ENCODE measurements at places on chromosomes 2 and 18. TPM values are rescaled to one million over a fixed set of nuclear protein-coding genes. Genes with fewer than 3 reads are reported as not detected.

Gene PLGLB1
- 2.6 TPM for polyA plus RNA-seq

Gene TM4SF20
- 0.12 TPM for polyA plus RNA-seq

Gene PHLPP1
- polyA plus RNA-seq = 4.0 TPM

Gene GPR17
- polyA plus RNA-seq = 1.8 TPM

Gene EMILIN1
- polyA plus RNA-seq = 33.6 TPM

Gene KCNG2
- polyA plus RNA-seq = 0.45 TPM

Gene NIFK
- 21.9 TPM for polyA plus RNA-seq

Gene MAL
- 1.8 TPM for polyA plus RNA-seq

Gene COL4A3
- polyA plus RNA-seq = 0.78 TPM

Gene FAM110C
- polyA plus RNA-seq = 1.7 TPM

Gene RGPD5
- 4.1 TPM for polyA plus RNA-seq

Gene SIX3
- polyA plus RNA-seq = not detected

Gene DUSP19
- 0.77 TPM for polyA plus RNA-seq

Gene PKDCC
- 46.7 TPM for polyA plus RNA-seq

Gene THSD7B
- polyA plus RNA-seq = 0.34 TPM

Gene OBSL1
- polyA plus RNA-seq = 64.3 TPM

Gene METTL8
- 3.8 TPM for polyA plus RNA-seq

Gene BCL2
- 10.1 TPM for polyA plus RNA-seq

Gene GPR45
- not detected for polyA plus RNA-seq

Gene DSC1
- polyA plus RNA-seq = not detected

Gene CXCR1
- polyA plus RNA-seq = 6.6 TPM

Gene AMER3
- 0.11 TPM for polyA plus RNA-seq

Gene ANTXR1
- 41.6 TPM for polyA plus RNA-seq

Gene VSNL1
- 0.30 TPM for polyA plus RNA-seq

Gene UGT1A3
- polyA plus RNA-seq = not detected

Gene CHRNG
- polyA plus RNA-seq = not detected

Gene ACMSD
- polyA plus RNA-seq = not detected

Gene IRS1
- polyA plus RNA-seq = 6.6 TPM

Gene SEMA4F
- 3.5 TPM for polyA plus RNA-seq

Gene IMPACT
- 29.0 TPM for polyA plus RNA-seq

Gene NYAP2
- 0.02 TPM for polyA plus RNA-seq

Gene STARD6
- not detected for polyA plus RNA-seq

Gene PDE6D
- polyA plus RNA-seq = 11.4 TPM

Gene NABP1
- polyA plus RNA-seq = 29.0 TPM

Gene REG3A
- polyA plus RNA-seq = 0.36 TPM

Gene INHBB
- 5.4 TPM for polyA plus RNA-seq

Gene TUBA3E
- polyA plus RNA-seq = not detected

Gene B3GNT7
- 4.5 TPM for polyA plus RNA-seq

Gene HJURP
- 0.07 TPM for polyA plus RNA-seq

Gene MPHOSPH10
- polyA plus RNA-seq = 19.9 TPM

Gene SPP2
- polyA plus RNA-seq = not detected

Gene CLEC4F
- polyA plus RNA-seq = not detected

Gene IL36G
- polyA plus RNA-seq = not detected

Gene ONECUT2
- polyA plus RNA-seq = under 0.01 TPM

Gene ACTR1B
- polyA plus RNA-seq = 55.3 TPM

Gene IL37
- polyA plus RNA-seq = not detected

Gene FAM210A
- 3.2 TPM for polyA plus RNA-seq

Gene ERMN
- 0.15 TPM for polyA plus RNA-seq

Gene HOXD12
- polyA plus RNA-seq = not detected

Gene DSG4
- polyA plus RNA-seq = 0.01 TPM

Gene KCNS3
- polyA plus RNA-seq = 1.5 TPM

Gene COX5B
- polyA plus RNA-seq = 281 TPM

Gene GYPC
- 312 TPM for polyA plus RNA-seq

Gene SCTR
- polyA plus RNA-seq = not detected

Gene TWIST2
- polyA plus RNA-seq = 3.4 TPM
